Coronary artery (tissue), 2 donors: ENCODE measurements at places on chromosomes 16 and 17.

DNA sequence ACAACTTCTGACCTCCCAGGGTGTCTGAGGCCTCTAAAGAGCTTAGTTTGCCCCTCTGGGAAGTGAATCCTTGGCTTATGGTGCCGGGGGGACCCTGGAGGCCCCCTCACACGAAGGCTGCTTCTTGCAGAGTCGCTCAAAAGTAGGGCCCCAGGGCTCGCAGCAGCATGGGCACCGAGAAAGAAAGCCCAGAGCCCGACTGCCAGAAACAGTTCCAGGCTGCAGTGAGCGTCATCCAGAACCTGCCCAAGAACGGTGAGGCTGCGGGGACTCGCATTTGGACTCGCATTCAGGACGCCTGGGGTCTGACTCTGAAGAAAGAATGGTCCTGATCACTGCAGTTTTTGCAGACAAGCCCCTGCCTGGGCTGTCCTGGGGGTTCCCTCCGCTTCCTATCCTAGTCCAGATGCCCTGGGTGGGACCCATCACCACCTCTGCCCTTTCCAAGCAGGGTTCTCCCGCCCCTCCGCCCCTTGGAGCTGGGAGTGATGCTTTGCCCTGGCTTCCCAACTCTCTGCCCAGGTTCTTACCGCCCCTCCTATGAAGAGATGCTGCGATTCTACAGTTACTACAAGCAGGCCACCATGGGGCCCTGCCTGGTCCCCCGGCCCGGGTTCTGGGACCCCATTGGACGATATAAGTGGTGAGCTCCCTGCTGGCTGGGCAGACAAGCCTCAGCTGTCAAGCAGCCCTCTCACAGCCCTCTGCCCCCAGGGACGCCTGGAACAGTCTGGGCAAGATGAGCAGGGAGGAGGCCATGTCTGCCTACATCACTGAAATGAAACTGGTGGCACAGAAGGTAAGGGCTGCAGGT is 698 bp downstream of the ACBD4 start:
- no peak for DNase-seq

- no peak for DNase-seq
Observed at GRCh38 chr17:10119203-10120108, 79.0 kb downstream of the GAS7 start.

DNA sequence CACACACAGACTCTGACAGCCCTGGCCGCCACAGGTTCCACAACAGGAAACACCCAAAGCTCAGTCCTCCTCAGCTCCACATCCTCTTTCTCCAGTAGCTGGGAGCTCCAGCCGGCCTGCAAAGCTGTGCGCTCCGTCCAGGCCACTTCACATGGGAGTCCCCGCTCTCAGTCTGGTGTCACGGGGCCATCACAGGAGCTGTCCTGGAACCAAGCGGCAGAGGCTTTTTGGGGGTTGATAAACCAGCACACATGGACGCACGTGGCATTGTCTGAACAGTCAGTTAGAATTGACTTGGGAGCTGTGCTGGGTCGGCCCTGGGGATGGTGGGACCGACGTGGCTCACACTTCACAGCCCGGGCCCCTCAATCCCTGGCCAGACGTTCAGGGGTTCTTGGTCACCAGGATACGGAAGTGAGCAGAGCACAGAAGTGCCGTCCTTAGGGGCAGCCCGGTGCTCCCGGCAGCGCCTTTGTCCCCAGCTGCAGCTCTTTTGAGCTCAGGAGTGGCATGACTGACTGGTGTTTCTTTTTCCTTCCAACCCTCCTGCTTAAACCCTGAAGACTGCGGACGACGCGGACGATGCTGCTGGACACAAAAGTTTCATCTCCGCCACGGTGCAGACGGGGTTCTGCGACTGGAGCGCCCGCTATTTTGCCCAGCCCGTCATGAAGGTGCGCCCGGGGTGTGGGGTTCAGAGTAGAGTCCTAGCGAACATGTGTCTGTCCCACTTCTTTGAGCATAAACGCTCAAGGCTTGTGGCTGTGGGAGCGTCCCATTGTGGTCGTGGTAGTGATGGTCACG is 66.6 kb upstream of the CHMP6 start:
- no peak for DNase-seq

- DNase-seq, result no peak
Observed at GRCh38 chr17:75695830-75696271, 25.4 kb upstream of the ITGB4 start.

DNA sequence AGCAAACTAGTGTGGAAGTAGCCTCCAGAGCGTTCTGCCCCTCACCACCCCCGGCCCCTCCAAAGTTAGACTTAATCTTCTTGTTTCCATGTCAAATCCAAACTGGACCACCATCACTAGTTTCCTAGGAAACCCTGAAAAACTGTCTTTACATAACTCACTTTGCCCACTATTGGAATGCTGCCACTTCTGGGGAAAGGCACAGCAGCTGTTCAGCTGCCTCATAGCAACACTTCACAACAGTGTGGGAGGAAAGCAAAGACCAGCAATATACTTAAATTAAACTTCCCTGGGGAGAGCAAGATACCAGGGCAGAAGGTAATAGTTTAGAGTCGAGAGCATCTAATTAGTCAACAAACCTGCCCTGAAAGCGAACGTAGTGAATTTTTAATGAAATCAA is 452.2 kb downstream of the KCNJ2 start:
- no peak for DNase-seq

GRCh38 chr17:61422116-61422799 is 22.6 kb downstream of the TBX2 start:
- DNase-seq, result no peak

GRCh38 chr16:399340-400019 is 2.2 kb upstream of the DECR2 start:
- DNase-seq, result no peak

DNA sequence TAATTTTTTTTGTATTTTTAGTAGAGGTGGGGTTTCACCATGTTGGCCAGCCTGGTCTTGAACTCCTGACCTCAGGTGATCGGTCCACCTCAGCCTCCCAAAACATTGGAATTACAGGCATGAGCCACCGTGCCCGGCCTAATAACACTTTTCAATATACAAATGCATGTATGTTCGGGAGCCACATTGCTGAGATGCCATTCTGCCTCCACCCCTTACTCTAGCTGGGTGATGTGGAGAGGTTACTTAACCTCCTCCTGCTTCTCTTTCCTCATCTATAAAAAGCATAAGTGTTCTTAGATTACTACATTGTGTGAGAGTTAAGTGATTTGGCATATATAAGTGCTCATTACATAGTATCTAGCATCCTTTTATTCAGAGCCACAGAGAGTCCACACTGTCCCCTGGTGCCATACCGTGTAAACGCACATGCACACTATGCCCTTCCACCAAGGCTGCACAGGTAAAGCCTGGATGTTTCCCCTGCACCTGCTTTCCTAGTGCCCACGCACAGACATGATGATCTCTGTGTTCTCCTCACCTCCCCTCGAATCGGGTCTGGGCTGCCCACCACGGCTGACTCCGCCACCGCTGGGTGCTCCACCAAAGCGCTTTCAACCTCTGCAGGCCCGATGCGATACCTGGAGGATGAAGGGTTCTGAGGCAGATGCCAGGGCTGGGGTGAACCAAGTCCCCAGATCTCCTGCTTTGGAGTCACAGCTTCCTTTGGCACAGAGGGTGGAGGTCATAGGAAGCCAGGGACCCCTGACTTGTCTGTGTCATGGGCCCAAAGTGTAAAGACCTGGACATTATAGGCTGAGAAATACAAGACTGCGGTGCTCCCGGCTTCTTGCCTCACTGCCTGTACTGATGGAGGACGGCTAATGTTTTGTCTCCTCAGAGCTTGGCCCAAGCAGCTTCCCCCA is 49.0 kb upstream of the ACSM2B start:
- DNase-seq, result no peak

GRCh38 chr17:2939714-2940351 is 123.6 kb downstream of the OR1D5 start:
- DNase-seq, result no peak

GRCh38 chr16:46702030-46702429 is 12.6 kb downstream of the ORC6 start:
- no peak for DNase-seq

DNA sequence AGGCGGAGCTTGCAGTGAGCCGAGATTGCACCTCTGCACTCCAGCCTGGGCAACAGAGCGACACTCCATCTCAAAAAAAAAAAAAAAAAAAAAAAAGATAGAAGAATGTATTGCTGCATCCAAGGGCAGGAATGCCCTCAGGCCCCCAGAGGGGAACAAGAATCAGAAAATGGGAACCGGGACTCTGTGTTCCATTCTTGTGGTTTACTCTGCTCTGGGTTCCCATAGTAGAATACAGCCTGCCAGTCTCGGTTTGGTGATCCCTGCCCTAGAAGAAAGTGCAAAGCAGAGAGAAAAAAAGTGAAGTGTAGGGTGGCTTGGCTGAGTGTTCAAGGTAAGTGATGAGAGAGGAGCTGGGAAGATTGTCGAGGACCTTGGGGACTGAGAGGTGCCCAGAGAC is 27.4 kb upstream of the KDM6B start:
- DNase-seq, result no peak

- no peak for DNase-seq
Observed at GRCh38 chr17:7318121-7318860, 3.1 kb upstream of the GPS2 start.

GRCh38 chr17:73991260-73991659 is 212.2 kb upstream of the RPL38 start:
- no peak for DNase-seq

GRCh38 chr17:73151916-73152632 is 12.7 kb upstream of the SSTR2 start:
- no peak for DNase-seq

DNA sequence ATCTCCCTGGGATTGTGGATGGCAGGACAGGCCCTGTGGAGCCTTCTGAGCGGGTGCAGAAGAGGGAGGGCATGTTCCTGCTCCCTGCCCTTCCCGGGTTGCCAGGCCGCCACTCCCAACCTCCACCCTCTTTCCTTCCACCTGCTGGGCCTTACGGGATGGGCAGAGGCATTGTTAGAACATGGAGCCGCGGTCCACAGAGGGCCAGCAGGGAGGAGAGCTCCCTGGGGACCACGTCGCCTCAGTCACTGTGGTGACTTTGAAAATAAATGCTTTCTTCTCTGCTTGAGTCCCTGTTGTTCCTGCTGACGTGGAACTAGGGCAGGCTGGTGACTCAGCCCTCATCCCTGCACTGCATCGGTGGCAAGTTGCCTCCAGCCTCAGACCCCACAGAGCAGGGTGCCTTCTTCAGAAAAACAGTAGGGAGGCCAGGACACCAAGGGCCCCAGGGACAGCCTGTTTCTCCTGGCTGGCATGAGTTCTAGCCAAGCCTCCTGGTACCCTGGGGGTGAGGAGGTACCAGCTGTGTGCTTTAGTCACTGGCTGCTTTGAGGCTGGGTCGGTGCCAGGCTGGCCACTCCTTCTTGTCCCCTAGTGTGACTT is 224.9 kb downstream of the SEC14L1 start:
- DNase-seq, result peak; percentile 96

GRCh38 chr16:87918866-87919680 is 17.3 kb downstream of the CA5A start:
- no peak for DNase-seq

GRCh38 chr16:80896776-80897175 is 92.4 kb upstream of the CDYL2 start:
- DNase-seq, result no peak

DNA sequence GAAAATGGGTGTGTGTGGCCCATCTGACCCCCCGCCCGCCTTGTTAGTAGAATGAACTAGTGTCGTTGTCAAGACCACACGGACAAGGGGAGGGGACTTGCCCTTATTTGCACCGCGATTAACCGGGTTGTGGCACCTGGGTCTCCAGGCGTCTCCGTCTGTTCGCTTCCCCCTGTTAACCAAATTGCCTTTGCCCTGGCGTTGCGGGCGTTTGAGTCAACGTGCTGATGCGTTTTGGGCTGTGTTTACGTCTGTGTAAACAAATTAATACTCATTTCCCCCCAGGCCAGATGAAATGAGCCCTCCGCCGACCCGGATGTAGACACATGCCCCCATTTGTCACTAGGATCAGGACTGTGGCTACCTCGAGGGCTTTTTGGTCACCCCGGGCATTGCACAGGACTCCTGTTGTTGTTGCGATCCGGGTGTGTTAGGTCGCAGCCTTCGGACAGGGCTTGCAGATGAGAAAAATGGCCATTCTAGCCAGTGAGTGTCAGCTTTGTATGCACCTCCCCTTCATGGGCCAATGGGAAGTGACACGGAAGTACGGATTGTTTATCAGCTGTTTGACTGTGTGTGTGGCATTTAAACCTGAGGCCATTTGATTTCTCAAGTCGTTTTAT is 906 bp downstream of the RBL2 start:
- peak; percentile 85 for DNase-seq

GRCh38 chr17:17886226-17886625 is 49.4 kb upstream of the SREBF1 start:
- no peak for DNase-seq

- no peak for DNase-seq
Observed at GRCh38 chr17:45091778-45092425, 30.8 kb downstream of the NMT1 start.

DNA sequence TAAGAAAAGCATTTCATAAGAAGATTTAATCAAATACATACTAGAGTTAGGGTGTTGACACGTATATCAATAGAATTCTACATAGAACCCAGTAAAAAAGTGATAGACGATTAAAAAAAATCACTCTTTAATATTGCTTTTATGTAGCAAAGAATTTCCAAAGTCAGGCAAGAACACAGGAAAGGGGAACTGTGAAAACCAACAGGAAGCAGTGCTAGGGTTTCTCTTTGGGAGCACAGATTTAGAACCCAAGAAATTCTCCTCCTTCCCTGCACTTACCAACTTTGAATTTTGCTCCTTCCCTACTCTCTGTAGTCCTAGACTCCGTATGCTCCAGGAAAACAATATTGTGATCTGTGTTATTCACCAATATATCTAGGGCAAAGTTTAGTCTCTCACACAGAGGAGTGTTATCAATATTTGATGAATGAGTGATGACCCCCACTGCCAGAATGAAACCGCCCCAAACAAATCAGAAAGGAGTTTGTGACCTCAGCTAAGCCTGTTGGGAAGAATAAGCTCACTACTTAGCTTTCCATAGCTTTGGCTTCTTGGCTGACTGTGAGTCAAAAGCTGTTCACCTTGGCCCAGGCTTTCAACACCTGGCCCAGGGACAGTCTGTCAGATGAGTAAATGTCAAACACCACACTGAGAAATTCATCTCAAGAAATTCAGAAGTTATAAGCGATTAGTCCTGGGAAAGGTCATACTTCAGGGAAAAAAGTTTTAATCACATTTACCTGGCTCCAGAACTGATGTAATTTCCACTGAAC is 8.6 kb downstream of the RFWD3 start:
- DNase-seq, result no peak

DNA sequence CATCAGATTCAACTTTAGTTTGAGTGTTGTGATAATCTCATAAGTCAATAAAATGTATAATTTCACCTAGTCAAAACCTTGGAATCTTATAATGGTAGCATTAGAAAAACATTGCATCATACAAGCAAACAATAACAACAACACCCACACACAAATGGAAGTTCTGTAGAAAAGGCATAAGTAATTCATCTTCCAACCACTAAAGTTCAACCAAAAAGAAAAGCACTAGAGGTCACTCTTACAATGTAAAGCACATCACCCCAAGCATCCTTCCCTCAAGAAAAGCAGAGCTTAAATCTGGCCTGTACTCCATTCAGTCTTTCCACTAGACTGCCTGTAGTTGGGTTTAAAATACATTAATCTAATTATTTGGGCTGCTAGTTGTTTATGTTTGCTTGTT is 1.8 kb downstream of the CNTNAP4 start:
- no peak for DNase-seq

- no peak for DNase-seq
Observed at GRCh38 chr17:48636177-48637018, 10.2 kb upstream of the HOXB9 start.

GRCh38 chr16:55842369-55843104 is 9.6 kb upstream of the CES1 start:
- DNase-seq, result no peak
